Activated CD4-positive, alpha-beta T cell treated with anti-CD3 and anti-CD28 coated beads, Interleukin-2, amount 50 U/mL, for 16 hours (primary cell): ENCODE measurements at places on chromosomes 5 and 9.

DNA sequence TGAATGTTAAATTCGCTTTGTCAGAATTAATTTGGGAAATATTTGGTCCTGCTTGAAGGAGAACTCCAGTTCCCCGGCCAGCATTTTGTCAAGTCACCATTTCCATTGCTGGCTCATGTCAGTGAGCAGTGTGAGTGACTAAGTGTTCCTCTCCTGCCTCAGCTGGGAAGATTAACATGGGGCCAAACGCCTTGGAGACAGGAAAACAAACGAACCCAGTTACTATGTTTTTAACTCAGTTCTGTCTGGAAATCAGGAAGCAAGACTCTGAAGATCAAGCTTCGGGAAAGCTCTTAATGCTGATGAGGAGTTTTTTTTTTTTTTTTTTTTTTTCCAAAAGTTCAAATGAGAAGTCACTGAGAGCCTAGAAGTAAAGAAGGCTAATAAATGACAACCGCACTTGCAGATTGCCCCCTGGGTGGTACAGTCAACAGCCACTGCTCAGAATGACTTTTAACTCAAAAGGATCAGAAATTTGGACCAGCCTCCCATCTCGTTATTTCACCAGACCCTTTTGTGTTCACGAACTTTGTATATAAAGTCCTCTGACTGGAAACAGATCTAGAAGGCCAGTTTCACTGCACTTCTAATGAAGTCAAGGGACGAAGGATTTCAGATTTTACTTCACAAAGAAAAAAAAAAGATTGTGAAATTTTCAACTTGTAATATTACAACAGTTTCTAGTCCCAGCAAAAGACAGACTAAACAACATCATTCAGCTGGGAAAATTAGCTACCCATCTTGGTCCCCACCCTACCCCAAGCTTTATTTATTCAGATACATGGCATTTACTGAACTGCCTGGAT is 121.3 kb downstream of the LHFPL2 start:
- DNase-seq, result no peak

DNA sequence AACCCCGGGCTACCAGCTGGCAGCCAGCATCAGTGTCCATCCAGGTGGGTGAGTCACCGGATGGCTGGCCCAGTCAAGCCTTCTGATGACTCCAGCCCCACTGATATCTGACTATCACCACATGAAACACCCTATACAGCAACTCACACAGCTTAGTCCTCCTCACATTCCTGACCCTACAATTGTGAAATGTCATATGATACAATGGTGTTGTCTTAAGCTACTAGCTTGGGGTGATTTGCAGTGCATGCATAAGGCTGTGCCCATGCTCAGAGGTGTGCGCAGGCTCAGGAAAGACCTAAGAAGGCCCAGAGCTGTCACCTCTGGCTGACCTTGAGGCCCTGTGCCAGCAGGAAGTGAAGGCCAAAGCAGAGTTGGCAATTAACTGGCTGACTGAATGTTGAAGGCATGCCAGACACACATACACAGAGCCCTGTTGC is 21.5 kb upstream of the SEMA4D start:
- no peak for DNase-seq

- DNase-seq, result no peak
Observed at GRCh38 chr9:126953041-126953809, 38.6 kb downstream of the RALGPS1 start.

- DNase-seq, result no peak
Observed at GRCh38 chr9:110869931-110870330, 168.3 kb downstream of the LPAR1 start.

DNA sequence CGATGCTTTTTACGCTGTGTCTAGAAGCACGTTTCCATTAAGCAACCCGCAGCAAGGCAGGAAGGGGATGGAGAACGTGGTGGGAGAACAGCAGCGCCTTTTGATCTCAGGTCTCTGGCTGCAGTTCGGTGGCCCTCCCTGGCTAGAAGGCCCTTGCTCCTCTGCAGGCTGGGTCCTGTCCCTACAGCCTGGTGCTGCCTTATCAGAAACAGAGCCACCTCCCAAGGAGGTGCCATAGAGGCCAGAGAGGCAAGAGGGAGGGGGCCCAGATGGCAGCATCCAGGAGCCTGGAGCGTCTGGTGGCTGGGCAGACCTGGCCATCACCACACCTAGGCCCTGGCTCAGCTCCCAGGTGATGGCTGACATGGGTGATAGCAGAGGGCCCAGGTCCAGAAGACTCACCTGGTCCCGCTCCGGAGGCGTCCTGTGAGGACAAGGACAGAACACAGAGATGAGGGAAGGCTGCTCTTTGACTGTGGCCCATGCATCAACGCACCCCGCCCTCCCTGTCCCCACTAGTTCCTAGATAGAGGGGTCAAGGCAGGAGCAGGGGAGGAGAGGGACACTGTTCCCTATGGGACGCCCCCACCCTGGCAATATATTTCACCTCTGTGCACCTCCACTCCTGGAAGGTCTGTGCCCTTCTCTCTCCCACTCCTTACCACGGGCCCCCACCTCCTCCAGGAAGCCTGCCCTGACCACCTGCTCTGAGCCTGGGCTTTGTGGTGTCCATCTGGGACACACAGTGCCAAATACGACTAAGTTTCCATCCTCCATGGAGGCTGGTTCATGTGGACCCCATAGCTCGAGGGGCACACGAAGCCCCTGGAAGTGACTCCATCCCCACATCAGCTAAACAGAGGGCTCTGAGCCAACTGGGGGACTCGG is 41.6 kb upstream of the SARDH start:
- DNase-seq, result no peak

DNA sequence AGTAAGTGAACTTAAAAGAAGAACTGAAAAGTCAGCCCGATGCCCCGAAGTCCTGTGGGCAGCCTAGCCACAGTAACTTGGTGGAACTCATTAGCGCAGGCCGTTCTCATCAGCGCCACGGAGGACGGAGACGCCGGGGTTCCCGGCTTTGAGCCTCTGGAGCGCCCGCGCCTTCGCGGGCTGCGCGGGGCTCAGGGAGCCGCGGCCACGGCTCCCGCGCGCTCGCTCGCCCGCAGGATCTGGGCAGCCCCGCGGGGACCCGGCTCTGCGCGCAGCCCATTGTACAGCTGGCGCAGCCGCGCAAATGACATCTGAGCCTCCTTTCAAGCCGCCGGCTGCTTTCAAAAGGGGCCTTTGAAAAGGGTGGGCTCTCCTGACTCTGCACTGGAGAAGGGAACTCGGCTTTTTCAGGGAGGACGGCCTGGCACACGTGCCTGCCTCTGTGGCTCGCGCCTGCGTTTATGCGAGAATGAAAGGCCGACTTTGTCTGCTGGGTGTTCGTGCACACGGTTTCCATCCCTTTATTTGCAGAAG is 40.7 kb downstream of the TLR4 start:
- no peak for DNase-seq

- DNase-seq, result no peak
Observed at GRCh38 chr5:53364061-53364460, 116.4 kb upstream of the FST start.

- DNase-seq, result no peak
Observed at GRCh38 chr5:76607353-76607871, 15.8 kb downstream of the F2RL2 start.

DNA sequence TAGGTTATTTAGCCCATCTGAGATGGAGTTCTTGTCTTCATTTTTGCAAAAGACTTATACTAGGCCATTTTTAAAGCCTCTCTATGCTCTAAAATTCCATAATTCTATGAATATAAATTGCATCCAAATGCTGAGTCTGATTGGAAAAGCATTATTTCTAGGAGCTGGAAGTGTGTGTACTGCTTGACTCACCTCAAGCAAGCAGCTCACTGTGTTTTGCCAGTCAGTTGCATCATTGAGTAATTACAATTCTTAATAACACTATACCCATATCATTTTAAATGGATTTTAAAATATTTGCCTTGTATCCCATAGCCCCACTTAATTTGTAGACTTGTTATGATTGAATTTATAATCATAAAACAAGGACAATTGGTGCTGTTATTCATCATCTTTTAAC is 161.0 kb downstream of the PAM start:
- DNase-seq, result no peak

DNA sequence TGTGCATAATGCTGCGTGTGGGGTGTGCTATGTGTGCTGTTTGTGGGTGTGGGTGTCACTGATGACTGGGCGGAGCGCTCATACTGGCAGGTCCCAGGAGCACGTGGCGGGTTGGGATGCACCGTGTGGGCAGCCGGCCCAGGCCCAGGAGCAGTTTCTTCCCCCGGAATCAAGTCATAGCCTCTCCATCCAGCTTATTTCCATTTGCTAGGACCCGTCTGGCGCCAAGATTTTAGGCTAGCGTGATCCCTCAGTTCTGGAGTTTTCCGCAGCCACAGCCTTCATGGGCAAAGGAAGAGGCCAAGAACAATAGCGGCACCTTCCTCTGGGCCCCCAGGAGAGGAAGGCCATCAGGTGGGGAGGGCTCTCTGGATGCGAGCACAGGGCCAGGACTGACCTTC is 43.3 kb upstream of the NEURL1B start:
- DNase-seq, result no peak

GRCh38 chr5:56575821-56576220 is 239.5 kb upstream of the MAP3K1 start:
- DNase-seq, result peak; percentile 18

- peak; percentile 30 for DNase-seq
Observed at GRCh38 chr5:134503937-134504437, 21.5 kb upstream of the JADE2 start.

DNA sequence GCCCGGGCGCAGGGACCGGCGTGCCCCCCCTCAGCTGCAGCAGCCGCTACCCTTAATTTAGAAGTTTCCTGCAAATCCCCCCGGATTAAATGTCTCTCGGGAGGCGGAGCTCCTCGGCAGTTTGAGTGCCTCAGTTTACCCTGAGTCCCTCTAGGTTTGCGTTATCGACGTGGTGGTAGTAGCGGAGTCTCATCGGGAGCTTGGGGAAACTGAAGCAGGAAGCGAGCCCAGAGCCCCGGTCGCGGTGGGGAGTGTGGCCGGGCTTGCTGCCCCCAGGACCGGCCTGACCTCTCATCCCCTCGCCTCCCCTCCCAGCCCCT is 529 bp upstream of the TPM2 start:
- no peak for DNase-seq

GRCh38 chr5:18244309-18244708 is 610.0 kb downstream of the TAF11L14 start:
- no peak for DNase-seq

GRCh38 chr5:81783401-81783800 is 32.5 kb upstream of the SSBP2 start:
- DNase-seq, result no peak

DNA sequence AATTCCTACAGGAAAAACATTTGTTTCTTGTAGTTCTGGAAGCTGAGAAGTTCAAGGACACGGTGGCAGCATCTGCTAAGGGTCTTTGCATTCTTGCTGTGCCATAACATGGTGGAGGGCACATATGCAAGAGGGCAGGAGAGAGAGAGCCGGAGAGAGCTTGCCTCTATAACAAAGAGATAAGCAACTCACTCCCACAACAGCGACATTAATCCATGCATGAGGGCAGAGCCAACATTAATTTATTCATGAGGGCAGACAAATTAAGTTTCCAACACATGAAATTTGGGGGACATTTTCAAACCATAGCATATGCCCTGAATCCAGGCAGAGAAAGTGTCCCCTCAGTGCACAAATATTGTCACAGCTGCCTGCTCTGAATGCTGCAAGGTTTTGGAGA is 4.4 kb upstream of the GTF3C5 start:
- DNase-seq, result no peak

- no peak for DNase-seq
Observed at GRCh38 chr9:33956544-33956943, 92.1 kb downstream of the UBAP2 start.

DNA sequence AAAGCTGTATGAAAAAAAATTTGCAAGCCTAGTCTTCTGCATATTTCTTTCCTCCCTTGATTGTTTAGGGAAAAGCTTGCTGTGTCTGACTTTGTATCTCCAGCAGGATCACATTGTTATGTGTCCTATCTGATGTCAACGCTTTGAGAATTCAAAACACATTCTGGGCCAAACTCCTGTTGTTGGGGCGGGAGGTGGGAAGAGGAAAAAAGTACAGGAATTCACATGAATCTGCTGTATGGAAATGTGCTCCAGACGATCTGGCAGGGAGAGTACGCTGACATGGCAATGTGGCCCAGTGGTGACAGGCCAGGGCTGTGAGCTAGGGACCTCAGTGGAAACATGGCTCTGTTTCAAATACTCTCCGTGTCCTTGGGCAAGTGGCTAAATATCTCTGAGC is 87.4 kb upstream of the GNA14 start:
- no peak for DNase-seq

GRCh38 chr9:137411260-137411644 is 11.7 kb downstream of the EXD3 start:
- DNase-seq, result no peak

DNA sequence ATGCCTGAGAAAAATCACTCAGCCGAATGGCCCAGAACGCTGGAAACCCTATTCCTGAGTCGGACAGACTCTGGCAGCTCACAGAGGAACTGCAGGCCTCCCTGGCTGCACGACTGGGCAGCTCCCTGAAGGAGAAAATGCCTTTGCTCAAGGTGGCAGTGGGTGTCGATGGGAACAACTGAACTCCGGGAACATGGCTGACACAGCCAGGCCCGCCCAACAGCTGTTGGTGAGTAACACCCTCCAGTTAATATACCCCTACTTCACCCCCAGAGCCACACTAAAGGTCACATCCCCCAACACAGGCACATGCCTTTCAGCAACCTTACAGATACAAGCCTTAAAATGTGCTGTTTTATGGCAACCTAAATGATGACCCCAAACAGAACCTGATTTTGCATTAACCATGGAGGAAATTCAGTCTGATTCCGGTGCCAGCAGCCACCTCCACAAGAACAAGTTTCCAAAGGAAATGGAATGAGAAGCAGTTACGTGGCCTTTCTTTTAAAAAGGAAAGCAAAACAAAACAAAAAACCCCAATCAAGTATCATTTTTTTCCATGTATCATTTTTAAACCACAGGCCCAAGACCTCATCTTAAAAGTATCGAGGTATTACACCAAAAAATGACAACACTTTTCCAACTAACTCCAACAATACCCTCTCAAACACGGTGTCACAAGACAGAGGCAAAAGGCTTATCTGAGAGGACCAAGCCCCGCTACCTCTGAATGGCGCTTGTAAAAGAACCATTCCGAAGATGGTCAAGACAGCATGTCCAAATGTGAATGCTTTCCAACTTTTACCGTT is 3.1 kb downstream of the KLF9 start:
- DNase-seq, result peak; percentile 50

DNA sequence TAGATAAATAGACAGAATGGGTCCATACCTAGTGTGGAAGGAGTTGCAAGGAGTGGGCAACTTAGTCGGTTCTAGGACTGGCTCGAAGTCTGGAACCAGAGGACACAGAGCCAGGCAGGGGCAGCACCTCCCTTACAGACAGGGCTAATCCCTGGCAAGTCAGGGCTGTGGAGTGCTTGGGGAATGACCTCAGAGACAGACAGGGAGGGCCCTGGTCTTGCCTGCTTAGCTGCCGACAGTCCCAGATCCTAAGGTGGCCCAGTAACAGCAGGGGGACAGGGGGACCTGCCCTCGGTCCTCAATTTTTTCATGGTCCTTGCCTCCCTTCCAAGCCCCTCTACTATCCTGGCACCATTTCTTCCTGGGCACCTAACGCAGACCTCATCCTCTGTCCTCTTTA is 222.4 kb upstream of the TNC start:
- DNase-seq, result no peak

GRCh38 chr5:115052948-115053347 is 116.8 kb downstream of the TRIM36 start:
- DNase-seq, result no peak
